SHP77 (cell line): ENCODE measurements at places on chromosomes 4 and X.

- no peak for DNase-seq
Observed at GRCh38 chr4:36256398-36256891, 12.1 kb upstream of the ARAP2 start.

GRCh38 chr4:30968926-30969325 is 248.8 kb downstream of the PCDH7 start:
- DNase-seq, result no peak

DNA sequence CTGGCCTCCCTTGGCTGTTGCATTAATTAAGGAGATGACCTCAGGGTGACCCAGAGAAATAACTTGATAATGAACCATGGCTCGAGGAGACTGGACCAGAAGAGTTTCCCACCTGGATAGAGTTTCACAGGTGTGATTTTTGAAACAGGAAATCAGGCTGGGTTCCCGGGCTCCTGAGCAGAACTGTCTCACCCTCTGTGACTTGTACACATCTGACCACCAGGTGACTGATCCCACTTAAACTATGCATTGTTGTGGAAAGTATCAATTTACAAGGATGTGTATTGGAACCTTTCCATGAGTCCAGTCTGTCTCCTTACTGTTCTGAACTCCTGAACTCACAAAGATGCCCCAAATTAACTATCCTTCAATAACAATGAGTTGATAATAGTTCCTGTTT is 220.3 kb downstream of the PTTG2 start:
- no peak for DNase-seq

DNA sequence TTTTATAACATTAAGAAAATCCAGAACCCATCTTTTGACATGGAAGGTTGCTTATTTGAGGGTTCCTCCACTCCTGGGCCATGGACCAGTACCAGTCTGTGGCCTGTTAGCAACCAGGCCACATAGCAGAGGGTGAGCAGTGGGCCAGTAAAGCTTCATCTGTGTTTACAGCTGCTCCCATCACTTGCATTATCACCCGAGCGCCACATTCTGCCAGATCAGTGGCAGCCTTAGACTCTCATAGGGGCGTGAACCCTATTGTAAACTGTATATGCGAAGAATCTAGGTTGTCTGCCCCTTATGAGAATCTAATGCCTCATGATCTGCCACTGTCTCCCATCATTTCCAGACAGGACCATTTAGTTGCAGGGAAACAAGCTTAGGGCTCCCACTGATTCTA is 58.6 kb downstream of the NDST4 start:
- no peak for DNase-seq

DNA sequence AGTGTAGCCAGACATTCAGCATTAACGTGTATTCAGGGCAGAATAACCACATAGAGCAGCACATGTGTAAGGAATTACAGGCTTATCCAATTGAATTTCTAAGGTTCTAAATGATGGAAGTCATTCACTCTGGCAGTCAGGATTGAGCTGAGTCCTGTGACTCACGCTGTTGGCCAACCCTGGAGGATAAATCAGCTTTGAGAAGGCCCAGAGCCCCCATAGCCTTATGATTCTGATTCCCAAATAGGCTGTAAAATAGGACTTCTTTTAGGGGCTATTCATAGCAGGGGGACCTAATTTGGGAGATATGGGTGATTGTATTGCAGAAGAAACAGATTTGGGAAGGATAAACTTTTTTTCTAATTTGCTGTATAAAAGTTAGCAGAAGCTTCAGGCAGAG is 8.1 kb upstream of the HPF1 start:
- no peak for DNase-seq

- DNase-seq, result no peak
Observed at GRCh38 chrX:153494541-153495361, at the start of gene BGN. Gene BGN (plus strand): TSS chrX:153494980. CDS start chrX:153504632, 9,652 bp downstream.

DNA sequence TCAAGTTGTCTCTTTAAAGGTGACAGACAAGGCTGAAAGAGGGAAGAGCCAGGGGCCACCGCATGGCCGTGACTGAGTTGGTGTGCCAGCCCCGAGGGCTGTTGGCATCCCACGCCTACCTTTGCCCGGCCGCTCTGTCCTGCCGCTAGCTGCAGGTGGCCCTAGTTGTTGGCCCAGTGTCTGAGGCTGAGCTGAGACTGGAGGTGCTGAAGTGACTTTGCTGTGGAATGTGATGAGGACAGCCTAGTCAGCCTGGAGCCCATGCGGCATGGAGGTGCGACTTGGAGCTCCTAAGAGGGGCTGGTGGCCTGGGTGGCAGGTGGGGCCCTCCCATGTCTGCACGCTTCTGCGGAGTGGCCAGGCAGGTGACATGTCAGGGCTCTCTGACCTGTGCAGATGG is 6.6 kb downstream of the TADA2B start:
- no peak for DNase-seq

DNA sequence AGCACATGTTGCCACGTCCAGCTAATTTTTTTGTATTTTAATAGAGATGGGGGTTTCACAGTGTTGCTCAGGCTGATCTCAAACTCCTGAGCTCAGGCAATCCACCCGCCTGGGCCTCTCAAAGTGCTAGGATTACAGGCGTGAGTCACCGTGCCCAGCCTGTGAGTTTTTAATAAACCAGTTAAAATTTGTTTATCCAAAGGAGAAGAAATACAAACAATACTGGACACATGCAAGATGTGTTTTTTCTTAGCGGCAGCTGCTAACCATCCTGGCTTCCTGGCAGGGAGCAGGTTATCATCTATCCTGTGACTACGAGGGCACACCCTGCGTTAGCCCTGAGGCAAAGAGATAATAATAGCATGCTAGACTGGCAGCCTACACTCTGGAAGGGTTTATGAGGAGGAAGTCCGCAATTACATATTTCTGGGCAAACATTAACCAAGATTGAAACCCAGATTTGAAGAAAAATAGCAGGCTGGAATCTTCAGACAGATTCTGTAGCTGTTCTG is 191.4 kb downstream of the SPRY1 start:
- peak; percentile 15 for DNase-seq
